ENCODE measurements at places on chromosomes 16 and 17. TPM values are rescaled to one million over a fixed set of nuclear protein-coding genes. Genes with fewer than 3 reads are reported as not detected.

DNA sequence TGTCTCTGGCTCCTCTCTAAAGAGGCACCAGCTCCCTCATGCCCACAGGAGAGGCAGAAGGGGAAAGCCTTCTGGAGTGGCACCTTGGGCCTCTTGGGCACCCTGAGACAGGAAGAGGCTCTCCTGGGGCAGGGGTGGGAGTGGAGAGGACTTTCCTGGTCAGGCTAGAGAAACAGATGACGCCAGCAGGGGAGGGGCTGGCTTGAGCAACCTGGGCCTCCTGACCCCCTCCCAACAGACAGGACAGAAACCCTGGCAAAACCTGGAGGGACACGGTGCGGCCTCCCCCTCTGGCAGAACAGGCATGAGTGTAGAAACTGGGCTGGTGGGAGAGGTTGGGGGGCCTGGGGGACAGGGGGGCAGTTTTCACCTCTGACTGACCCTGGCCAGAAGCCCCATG lies 6.1 kb downstream of the SMIM5 start:
- peak; percentile 44 for DNase-seq

- no peak for DNase-seq
Observed at GRCh38 chr16:66562986-66563385, 3.3 kb upstream of the CMTM1 start.

- DNase-seq: no peak
Observed at GRCh38 chr17:72523491-72523890, 402.7 kb downstream of the SOX9 start.

DNA sequence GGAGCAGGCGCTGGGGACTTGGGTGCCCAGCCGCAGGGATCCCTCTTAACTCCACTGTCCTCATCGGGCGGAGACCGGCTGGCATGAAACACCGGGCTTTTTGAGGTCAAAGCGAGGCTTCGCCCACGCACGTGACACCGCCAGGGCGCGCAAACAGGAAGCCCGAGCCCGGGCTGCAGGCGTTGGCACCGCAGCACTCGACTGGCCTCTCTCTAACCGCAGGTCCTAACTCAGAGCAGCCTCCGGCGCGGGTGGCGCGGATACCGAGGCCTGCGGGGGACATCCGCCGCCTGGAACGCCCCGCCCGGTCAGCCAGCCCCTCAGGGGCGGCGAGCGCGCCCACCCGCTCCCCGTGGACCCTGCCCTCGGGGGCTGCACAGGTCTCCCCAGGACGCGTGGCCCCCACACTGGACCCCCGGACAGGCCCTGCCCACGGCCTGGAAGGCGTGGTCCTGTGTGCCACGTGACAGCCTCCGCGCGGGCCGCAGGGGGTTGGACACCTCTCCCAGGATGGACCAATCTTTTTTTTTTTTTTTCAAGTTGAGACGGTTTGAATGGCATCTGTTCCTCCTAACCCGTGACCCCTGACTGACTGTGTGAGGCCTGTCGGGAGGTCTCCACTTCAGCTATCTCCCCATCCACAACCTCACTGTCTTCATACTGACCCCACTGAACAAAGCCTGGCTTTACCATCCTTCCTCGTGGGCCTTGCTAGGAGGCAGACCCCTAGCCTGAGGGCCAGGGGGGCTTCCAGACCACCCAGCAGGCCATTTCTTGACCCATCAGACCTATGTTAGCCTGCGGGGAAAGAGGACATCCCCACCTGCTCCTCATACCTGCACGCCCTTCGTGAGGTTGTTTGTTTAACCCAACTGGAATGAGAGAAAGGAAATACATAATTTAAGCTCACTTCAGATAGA lies 8.4 kb upstream of the SLC47A2 start:
- DNase-seq: peak; percentile 78

GRCh38 chr16:47061204-47061603 lies 82.5 kb downstream of the NETO2 start:
- peak; percentile 23 for DNase-seq

DNA sequence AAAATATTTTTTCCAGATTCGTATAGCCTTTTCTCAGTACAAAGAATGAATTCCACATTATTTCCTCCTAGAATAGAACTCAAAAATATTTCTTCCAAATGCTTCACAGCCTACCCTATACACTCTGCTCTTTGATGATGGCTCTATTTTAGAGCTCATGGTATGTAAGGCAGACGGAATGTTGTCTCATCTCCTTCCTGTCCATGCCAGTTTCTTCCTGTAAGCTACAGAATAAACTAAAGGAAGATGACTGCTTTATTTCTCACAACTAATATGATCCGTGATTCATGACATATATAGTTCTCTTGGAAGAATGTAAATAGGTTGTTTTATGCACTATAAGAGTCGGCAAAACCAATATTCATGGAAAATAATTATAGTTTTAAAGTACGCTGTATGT lies 723.1 kb downstream of the CDH11 start:
- DNase-seq: no peak

DNA sequence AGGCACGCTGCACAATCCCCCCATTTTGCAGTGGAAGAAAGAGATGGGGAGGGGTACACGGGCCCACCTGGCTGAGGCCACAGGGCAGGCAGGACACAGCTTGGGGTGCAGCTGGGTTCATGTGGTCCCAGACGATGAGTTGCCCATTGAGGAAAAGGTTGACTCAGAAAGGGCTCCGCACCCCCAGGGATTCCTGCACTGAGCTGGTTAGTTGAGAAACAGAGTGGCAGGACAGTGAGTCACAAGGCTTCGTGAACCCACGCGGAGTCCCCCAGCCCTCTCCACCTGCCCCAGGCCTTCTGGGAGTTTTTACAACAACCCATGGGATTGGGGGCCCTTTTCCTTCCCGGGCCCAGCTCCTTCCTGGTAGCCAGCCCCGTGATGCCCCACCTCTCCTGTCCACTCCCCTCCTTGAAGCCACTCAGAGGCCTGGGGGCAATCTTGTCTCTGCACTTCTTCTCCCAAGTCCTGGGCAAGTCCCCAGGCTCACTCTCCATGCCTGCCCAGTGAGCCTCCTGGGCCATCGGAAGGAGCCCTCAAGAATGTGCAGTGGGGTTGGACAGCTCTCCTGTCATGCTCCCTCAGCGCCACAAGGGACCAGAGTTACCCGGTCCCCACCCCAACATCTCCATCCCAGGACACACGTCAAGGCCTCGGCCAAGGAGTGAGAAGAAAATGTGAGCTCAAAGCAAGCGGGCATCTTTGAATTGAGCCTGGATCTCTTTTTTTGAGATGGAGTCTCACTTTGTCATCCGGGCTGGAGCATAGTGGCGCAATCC lies 251.2 kb downstream of the PARN start:
- DNase-seq: no peak

- no peak for DNase-seq
Observed at GRCh38 chr17:16877099-16877498, 94.8 kb downstream of the TNFRSF13B start.

GRCh38 chr17:72349011-72349410 lies 228.2 kb downstream of the SOX9 start:
- DNase-seq: no peak

DNA sequence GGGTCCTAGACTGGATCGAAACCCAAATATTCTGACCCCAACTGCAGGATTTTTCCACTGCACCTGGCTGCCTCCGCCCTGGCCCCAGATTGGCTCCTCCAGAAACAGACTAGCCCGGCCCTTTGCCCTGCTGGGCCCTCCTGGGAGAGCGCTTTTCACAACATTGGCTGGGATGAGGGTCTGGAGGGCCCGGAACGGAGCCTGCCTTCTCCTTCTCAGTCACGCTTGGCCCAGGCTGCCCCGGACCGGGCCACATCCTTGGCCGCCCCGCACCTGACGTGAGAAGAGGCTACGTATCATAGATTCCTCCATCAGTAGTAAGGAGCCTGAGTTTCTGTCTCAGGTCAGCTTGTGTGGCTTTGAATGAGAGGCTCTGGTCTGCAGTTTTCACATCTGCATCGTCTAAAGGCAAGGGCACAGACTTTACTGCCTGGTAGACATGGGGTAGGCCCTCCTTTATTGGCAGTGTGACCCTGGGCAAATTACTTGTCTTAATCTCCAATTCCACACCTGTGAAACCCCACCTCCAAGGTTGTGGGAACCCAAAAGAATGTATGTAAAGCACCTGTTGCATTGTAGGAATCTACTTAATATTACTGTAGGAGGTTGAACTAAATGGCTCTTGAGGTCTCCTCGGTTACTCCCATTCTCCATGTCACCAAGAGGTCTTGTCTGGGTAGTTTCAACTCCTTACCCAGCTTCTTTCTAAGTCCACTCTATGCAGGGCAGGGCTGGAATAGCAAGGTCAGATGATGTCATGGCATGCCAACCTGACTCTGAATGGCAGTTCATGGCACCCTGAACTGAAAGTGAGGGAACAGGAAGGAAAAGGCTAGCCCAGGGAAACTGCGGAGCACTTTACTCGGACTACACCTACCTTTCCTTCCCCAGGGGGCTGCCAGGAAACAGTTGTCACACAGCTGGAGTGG lies 661 bp downstream of the LRRC3C start:
- DNase-seq: peak; percentile 75

DNA sequence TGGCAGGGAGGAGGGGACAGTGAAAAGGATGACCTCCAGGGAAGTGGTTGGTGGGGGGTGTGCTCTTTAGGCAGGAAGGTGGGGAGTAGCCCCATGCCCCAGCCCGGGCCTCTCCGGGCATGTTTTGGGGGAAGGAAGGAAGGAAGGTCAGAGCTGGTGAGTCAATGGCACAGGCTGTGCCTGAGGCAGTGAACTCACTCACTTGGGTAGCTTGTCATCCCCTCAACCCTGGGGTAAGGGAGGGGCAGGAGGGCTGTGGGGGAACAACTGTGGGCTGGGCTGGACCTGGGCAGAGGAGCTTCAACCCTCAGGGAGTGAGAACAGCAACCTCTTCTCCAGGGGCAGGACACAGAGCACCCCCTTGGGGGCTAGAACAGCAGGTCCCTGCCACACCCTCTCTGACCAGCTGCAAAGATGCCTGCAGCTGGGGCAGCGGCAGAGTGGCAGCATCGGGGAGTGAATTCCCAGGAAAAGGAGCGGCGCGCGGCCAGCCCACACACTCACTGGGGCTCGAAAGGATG lies 6.3 kb downstream of the CSF3 start:
- DNase-seq: no peak

DNA sequence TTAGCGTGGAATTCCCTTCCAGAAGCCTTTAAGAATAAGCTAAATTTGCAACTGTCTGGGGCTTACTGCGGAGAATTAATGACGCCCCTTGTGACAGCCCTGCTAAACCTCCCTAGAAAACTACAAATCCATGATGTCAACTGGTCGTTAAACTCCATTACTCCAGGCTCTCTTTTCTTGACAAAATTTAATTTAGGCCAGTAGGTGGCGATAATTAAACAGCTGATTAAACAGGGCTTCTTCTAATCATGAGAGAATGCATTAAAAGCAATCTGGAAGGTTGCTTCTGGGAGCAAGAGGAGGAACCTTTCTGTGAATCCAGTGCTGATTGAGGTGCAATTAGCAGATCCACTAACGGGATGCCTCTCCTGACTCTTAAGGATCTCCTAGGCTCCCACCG lies 8.1 kb upstream of the NLRP1 start:
- no peak for DNase-seq

DNA sequence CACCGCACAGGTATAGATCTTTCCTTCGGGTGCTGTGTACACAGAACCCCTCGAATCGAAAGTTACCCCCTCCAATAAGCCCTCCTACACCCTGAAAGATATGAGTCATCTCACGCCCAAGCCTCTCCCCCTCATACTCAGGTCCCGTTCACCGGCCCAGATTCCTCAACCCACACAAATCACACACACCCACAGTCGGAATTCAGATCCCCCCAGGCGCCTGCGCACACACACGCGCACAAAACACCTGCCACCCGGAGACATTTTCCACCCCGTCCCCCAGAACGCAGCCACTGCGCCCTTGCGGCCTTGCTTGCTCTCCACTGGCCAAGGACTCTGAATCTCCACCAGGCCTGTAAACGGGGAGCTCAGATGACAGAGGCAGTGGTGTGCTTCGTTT lies 4.9 kb downstream of the JPH3 start:
- no peak for DNase-seq

GRCh38 chr16:18834864-18835263 lies 33.5 kb upstream of the ARL6IP1 start:
- no peak for DNase-seq

- DNase-seq: no peak
Observed at GRCh38 chr17:58161566-58161965, 5.2 kb upstream of the OR4D2 start.

The DNAH17 gene
- not detected for total RNA-seq

The HMOX2 gene
- 44.9 TPM for total RNA-seq

The SMIM36 gene
- total RNA-seq: not detected

The ARSG gene
- total RNA-seq: 3.4 TPM

The TBC1D28 gene
- total RNA-seq: not detected

DNA sequence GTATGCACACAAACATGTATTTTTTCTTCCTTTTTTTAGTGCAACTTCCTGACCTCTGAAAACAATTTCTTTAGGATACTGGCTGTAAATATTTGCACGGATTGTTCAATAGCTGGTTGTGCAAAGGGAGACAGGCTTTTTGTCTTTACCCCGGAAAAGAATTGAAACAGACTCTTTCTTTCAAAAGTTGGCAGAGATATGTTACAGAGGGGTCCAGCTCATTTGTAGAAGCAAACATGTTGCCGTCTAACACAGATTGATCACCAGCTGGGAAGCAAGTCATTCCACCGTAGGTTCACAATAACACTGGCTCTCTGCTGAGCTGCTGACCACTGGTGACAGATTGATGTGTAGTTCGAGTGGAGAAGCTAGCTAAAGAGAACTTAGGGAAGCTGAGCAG lies 130.9 kb downstream of the STX8 start:
- no peak for DNase-seq

The TAT gene
- total RNA-seq: 2,689 TPM

DNA sequence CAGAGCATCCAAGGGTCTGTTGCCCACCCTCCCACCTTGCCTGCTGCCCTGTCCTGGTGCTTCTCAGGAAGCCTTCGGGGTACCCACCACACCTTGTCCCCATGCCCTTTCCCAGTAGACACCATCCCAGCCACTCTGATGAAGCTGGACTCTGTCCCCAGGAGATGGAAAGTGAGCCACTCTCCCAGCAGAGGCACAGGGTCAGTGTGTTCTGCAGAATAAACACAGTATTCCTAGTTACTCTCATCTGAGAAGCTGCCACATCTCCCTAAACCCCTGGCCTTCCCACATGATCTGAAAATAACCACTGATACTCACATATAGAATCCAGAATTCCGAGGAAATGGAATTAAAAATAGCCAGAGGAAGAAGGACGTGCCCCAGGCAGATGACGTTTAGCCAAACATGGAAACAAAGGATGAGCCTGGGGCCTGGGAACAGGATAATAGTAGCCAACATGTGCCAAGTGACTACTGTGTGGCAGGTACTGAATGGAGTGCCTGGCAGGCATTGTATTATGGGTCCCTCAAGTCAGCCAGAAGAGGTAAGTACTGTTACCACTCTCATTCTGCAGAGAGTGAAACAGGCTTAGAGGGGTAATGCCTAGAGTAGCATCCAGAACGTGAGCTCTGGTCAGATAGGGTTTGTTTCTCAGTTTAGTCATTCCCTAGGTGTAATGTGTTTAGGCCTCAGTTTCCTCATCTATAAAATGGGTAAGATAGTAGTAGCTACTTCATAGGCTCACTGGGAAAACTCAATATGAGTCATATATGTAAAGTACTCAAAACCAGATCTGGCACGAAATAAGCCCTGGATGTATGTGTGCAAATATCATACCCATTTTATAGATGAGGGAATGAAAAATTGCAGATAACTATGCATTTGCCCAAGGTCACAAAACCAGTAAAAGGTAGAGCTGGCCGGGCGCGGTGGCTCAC lies 20.8 kb upstream of the PEMT start:
- DNase-seq: no peak

The SEZ6L2 gene
- 0.55 TPM for total RNA-seq

The GP1BA gene
- total RNA-seq: not detected

GRCh38 chr17:390025-390424 lies 37.4 kb upstream of the RPH3AL start:
- DNase-seq: no peak
